Fibroblast of skin of right quadriceps (primary cell): ENCODE measurements at places on chromosomes 5 and 9.

- no peak for DNase-seq
These were observed 8.5 kb downstream of the GRHPR start for GRCh38 chr9:37430841-37431597.

GRCh38 chr9:12658531-12659209 lies 34.5 kb upstream of the TYRP1 start:
- DNase-seq = no peak

DNA sequence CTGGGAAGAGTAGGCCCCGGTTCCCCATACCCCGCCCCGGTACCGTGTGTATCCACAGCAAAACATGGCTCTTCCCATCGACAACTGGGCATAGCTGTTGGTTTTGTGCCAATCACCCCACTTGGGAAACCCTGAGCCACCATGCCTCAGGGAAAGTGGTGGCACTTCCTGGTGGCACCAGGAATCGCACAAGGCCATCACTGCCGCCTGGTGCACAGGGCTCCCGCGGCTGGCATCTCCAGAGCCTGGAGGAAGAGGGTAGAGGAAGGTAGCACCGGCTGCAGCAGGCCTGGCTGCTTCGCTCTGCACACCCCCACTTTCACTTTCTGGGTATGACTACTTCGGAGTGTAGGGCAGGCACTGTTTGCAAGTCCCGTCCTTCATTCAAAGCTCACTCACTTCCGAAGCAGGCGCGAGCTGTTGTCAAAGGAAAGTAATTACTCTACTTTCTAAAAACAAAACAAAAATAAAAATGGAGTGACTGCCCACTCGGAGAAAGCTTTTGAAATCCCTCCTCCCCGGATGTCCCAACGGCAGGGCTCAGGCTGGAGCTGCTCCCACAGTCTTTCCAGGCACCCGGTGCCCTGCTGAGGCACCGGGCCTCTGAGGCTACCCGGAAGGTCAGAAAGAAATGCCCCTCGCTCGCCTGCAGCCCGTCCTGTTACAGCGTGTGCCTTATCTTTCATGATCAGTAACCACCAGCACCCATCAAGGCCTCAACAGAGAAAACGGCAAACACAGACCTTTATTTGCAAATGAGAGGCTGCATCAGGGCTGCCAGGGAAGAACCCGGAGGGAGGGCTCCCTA lies 2.0 kb downstream of the BRD3 start:
- peak; percentile 35 for DNase-seq

- no peak for DNase-seq
These were observed 10.4 kb downstream of the OTP start for GRCh38 chr5:77627869-77628674.

- peak; percentile 8 for DNase-seq
These were observed 8.9 kb upstream of the ZNF483 start for GRCh38 chr9:111516061-111516465.

GRCh38 chr5:37871023-37871815 lies 31.4 kb upstream of the GDNF start:
- peak; percentile 92 for DNase-seq

DNA sequence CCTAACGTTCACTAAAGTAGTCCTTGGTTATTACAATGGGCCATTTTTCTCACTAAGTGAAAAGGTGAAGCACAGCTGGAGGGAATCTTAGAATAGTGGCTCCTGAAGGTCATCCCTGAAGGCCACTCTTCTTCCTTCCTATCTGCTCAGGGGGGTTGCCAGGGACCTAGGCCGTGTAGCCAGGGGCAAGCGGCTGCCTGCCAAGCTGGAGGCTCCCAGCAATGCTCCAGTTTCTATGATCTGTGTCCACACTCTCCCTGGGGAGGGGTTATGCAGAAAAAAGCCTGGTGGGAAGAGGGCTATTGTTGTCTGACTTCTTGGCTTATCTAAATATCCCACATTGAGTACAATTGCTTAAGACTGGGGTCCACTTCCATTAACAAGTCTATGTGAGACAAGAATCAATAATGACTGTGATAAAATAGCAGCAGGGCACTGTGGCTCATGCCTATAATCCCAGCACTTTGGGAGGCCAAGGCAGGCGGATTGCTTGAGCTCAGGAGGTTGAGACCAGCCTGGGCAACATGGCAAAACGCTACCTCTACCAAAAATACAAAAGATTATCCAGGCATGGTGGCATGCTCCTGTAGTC lies 3.8 kb downstream of the NMRK1 start:
- DNase-seq = no peak

DNA sequence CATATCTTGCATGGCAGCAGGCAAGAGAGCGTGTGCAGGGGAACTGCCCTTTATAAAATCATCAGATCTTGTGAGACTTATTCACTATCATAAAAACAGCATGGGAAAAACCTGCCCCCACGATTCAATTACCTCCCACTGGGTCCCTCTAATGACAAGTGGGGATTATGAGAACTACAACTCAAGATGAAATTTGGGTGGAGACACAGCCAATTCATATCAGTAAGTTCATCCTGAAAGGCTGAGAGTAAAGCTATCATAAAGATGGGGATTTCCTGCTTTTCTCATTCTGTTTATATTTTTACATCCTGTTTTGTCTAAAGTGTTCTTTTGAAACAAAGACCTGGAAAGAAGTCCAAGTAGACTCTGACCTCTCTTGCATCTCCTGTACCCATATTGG lies 28.9 kb upstream of the IL33 start:
- DNase-seq = no peak

DNA sequence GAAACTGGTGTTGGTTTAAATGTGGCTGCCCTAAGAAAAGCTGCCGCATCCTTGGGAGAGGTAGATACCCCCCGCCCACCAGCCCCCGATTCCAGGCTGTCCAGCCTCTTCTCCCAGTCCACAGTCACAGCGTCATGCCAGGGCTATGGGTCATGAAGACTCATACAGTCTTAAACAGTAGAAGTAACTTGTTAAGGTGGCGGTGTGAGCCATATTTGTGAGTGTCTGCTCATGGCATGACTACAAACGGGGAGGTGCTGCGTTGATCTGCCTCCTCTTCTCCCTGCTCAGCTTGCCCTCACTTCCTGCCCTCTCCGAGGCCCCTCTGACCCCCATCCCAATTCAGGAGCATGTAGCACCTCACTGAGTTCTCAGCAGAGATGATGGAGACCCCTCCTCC lies 20.8 kb downstream of the FGD3 start:
- DNase-seq = no peak

GRCh38 chr5:84715091-84715490 lies 330.4 kb upstream of the EDIL3 start:
- DNase-seq = peak; percentile 31

DNA sequence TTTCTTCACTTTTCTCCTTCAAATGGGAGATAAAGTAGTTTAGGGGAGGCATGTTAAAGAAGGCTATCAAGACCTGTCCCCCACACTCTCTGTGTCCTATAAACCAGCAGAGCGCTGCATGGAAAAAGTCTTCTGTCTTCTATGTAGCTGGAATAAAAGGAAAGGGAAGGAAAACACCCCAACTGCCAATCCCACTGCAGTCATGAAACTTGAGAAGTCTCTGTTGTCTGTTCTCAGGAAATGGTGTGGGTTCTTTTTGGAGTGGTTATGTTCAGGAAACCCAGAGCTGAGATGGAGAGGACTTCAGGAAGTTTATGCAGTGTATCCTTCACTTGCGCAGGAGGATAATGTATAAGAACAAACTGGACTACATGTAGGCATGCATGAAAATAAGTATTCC lies 274.3 kb downstream of the GAS1 start:
- peak; percentile 24 for DNase-seq

DNA sequence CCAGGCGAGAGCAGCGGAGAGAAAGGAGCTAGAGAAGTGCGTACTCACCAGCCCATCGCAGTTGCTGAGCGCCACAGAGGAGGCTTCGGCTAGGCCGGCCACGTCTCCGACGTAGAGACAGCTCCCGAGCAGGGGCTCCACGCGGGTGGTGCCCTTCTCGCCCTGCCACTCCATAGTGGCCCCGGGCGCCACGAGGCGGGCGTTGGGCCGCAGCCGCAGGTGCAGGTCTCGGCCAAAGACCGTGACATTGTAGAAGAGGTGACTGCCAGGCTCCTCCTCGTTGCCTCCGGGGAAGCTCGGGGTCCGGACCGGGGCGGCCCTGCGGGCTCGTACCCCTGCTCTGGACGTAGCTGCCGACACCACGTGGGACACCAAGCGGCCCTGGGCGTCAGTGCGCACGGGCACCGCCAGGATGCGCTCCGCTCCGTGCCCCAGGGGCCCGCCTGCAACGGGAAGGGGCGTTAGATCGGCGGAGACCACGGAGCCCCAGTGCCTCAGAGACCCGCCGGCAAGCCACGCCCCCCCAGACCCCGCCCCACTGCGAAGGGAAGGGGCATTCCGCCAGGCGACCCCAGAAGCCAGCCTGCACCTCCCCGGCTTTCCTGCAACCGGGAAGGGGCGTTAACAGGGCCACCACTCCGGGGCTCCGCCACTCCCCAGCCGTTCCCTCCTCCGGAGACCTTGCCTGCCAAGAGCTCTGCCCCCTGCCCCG lies 1.4 kb downstream of the ADAMTS2 start:
- peak; percentile 48 for DNase-seq

DNA sequence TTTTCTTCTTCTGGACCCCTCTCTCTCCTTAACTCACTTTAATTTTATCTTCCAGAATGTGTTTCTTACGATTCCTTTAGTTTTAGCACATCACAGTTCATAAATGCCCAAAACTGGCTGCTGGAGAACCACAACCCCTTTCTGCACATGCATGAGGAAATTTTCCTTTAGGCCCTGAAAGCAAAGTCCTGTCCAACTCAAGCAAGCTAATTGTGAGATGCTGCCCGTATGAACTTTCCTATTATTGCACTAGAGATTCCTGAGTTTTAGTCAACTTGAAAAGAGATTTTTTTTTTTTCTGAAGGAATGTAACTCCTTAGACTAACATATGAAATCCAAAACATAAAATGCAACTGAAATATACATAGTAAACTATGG lies 52.1 kb upstream of the DAB2 start:
- DNase-seq = peak; percentile 63

DNA sequence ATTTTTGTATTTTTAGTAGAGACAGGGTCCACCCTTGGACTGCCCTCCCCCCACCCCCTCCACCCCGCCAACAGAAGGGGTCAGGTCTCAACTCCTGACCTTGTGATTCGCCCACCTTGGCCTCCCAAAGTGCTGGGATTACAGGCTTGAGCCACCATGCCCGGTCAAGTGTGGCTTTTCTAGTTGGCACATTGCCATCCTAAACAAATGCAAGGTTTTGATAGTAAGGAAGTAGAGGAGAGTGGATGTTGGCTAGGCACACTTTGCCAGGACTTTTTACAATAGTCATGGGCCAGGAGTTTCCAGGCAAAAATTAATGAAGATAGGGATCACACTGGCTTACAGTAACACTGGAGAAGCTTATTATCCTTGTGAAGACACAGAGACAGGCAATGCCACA lies 62.4 kb downstream of the GALNT12 start:
- DNase-seq = no peak

GRCh38 chr5:123882965-123883345 lies 371.0 kb downstream of the CSNK1G3 start:
- DNase-seq = peak; percentile 37

- peak; percentile 68 for DNase-seq
These were observed 837 bp downstream of the UIMC1 start for GRCh38 chr5:177005619-177006264.

DNA sequence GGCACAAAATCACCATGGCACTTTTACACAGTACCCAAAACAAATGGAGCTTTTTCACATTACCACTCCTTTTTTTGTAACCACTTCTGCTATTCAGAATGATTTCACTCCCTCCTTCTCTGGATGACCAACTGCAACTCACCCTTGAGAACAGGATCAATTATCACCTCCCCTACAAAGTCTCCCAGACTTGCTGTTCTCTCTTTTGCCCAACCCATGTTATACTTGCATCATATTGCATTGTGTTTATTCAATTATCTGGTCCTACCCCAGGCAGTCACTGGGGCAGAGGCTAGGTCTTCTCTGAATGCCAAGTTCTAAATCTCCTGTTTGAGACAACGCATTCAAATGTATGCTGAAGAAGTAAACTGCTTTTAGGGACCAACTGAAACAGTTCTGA lies 96.0 kb downstream of the GPR21 start:
- no peak for DNase-seq

- no peak for DNase-seq
These were observed 1655.8 kb downstream of the MAT2B start for GRCh38 chr5:165161204-165161603.
